CD4-positive, alpha-beta T cell treated with Interleukin-15 for 4 hours (primary cell): ENCODE measurements at places on chromosomes 16 and 17.

DNA sequence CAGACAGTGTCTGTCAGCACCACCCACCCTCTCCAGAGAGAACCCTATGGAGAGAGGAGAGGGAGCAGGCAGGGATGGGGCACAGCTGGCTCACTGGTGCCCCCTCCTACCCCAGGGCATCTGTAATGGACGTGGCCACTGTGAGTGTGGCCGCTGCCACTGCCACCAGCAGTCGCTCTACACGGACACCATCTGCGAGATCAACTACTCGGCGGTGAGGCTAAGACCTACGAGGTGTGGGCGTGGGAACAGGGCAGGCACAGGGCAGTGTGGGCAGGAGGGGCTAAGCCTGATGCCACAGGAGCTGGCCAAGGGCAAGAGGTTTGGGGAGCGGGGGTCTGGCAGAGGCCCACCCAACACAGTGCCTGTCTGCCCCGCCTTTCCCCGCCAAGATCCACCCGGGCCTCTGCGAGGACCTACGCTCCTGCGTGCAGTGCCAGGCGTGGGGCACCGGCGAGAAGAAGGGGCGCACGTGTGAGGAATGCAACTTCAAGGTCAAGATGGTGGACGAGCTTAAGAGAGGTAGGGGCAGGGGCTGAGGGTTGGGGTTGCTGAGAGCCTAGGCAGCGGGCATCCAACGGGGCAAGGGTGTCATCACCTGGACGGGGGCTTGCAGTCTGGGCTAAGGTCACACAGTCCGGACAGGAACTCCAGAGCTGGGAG is 15.0 kb downstream of the ITGB4 start:
- no peak for DNase-seq

DNA sequence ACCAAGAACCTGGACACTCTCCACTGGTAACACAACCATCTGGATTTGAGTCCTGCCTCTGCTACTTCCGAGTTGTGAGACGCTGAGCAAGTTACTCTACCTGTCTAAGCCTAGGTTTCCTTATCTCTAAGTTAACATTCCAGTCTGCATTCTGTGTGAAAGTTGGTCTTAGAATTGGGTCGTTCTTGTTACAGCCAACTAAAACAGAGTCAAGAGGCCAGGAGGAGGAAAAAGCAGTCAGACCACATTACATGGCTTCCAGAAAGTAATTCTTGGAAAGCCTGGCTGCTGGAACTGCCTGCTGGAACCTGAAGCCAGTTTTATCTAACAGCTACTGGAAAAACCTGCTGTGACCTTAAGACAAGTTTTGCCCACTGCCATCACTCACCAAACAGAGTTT is 38.4 kb upstream of the XYLT1 start:
- no peak for DNase-seq

DNA sequence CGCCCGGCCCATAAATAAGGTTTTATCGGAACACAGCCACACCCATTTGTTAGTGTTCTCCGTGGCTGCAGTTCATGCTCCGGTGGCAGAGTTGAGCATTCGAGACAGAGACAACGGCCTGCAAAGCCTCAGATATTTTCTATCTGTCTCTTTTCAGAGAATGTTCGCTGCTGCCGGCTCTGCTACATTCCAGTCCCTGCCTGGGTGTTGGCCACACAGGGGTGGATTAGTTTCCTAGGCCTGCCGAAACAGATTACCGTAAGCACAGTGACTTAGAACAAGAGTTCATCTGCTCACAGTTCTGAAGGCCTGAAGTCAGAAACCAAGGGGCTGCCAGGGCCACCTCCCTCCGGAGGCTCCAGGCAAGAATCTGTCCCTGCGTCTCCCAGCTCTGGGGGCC is 19.1 kb upstream of the GSG1L start:
- no peak for DNase-seq

- no peak for DNase-seq
These were observed 213.2 kb downstream of the C16orf78 start for GRCh38 chr16:49586466-49587450.

GRCh38 chr17:13743906-13744305 is 142.2 kb upstream of the HS3ST3A1 start:
- DNase-seq, result no peak

GRCh38 chr16:66256919-66257318 is 109.6 kb upstream of the CDH5 start:
- no peak for DNase-seq

DNA sequence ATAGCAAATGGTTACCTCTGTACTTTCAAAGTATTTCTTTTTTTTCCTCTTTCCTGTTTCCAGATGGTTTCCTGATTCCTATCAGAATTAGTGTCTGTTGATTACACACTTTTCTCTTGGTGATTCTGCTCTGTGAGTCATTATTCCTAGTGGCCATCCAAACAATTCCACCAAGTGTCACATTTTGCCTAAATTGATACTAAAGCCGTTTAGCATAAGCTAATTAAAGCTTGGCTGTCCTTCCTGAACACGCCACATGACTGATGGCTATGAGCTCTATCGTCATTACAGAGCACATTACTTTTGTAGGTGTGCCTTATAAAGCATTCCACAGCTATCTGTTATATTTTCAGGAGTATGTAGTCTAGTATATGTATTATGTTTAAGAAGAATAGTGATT is 671.2 kb downstream of the CDH8 start:
- DNase-seq, result no peak

DNA sequence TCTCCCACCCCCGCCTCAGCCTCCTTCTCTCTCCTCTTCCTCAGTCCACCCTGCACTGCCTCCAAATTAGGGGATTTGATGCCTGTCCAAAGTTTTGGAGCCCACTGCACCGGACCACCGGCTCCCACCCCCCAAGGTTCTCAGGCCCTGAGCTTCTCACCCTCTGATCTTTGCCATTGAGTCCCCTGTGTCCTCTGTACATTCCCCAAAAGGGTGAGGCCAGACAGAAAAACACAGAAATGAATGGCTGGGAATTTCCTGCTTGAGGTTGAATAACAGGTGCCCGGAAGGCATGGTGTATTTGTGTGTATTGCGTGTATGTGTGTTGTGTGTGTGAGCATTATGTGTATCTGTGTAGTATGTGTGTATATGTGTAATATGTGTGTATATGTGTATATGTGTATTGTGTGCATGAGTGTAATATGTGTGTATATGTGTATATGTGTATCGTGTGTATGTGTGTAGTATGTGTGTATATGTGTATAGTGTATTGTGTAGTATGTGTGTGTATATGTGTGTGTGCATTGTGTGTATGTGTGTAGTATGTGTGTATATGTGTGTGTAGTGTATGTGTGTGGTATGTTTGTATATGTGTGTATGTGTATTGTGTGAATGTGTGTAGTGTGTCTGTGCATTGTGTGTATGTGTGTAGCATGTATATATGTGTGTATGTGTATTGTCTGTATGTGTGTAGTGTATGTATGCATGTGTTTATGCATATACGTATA is 16.0 kb upstream of the CCL17 start:
- DNase-seq, result no peak

DNA sequence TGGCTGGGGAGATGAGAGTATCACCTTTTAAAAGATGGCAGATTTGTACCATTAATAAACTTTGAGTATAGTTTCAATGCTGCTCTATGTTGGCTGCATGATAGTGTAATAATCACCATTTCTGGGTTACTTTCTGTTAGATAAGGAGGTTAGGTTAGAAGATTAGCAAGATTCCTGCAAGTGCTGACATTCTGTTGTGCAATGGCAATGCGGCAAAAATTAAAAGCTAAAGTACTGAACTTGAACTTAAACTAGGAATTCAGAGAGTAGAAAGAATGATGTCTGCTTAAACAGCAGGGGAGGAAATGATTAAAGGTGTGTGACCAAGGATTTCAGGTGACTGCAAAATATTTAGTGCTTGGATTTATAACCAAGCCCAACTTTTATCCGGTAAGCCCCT is 399.8 kb upstream of the MON1B start:
- DNase-seq, result no peak

- DNase-seq, result no peak
These were observed 27.3 kb upstream of the ITGA2B start for GRCh38 chr17:44416558-44417289.

DNA sequence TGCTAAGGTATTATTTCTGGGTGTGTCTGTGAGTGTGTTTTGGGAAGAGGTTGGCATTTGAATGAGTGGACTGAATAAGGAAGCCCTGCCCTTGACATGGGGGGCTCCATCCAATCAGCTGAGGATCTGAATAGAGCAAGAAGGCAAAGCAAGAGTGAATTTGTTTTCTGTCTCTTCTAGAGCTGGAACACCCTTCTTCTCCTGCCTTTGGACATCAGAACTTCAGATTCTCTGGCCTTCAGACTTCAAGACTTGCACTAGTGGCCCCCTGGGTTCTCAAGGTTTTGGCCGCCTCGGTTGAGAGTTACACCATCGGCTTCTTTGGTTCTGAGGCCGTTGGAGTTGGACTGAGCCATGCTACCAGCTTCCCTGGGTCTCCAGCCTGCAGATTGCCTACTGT is 448.6 kb downstream of the SHISA9 start:
- DNase-seq, result no peak

GRCh38 chr17:45735488-45735887 is 48.6 kb upstream of the CRHR1 start:
- no peak for DNase-seq

DNA sequence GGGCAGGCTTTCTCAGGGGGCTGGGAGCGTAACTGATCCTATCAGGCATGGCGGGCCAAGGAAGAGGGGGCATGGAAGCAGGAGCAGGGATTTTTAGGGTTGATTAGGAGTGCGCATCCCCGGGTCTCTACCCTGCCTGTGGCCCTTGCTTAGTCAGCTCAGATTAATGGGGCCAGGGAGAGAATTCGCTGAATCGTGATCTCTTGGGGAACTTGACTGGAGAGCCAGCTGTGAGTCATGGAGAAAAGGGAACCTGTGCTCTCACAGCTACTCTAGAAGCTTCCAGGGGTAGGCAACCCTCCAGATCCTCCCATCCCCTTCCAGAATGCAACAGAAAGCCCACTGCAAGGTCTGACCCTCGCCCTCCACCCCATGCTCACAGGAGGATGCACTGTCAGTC is 3.6 kb downstream of the FOXN1 start:
- no peak for DNase-seq

DNA sequence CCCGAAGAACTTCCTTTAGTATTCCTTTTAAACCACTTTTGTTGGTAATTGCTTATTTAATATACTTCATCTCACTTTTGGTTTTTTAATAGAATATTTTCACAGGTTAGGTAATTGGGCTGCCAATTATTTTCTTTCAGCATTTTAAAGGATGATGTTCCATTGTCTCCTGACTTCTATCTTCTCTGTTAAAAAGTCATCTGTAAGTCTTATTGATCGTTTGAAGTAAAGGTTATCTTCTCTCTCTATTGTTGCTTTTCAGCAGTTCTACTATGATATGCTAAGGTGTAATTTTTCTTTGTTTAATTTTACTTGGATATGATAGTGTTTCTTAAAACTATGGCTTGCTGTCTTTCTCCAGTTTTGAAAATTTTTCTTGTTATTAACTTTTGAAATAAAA is 307.5 kb downstream of the MAP2K4 start:
- no peak for DNase-seq

DNA sequence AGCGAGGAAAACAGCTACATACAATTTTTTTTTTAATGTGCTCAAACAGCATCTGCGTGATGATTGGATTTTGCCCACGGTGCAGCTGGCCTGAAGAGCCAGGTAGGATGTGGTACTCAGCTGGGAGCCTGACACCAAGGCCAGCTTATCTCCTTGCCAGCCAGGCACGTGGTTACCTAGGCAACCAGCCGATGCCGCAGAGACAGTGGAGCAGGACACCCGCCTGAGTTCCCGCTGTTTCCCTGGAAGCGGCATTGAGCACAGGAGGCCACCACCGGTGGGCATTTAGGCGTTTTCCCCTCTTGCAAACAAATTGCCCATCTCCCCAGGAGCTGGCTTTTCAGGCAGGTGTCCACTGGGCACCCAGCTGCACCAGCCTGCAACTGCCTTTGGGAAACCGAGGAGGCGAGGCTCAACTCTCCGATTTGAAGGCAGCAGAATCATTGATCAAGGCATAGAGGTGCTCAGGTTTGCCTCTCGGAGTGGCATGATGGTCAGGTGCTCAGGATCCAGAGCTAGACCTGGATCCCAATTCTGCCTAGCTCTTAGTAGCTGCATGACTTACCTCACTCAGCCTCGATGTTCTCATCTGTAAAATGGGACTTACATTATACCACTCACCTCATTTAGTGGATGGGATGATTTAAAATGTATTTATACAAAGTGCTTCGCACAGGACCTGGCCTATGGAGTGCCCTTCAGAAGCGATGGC is 137.5 kb upstream of the PLCG2 start:
- DNase-seq, result no peak

- no peak for DNase-seq
These were observed 57.6 kb downstream of the CDRT4 start for GRCh38 chr17:15409721-15410250.

- DNase-seq, result no peak
These were observed 70.5 kb downstream of the DNAH17 start for GRCh38 chr17:78506454-78507309.

GRCh38 chr16:75222271-75222783 is 3.5 kb downstream of the CTRB1 start:
- DNase-seq, result no peak

GRCh38 chr17:20089756-20090547 is 80.8 kb downstream of the SPECC1 start:
- no peak for DNase-seq

DNA sequence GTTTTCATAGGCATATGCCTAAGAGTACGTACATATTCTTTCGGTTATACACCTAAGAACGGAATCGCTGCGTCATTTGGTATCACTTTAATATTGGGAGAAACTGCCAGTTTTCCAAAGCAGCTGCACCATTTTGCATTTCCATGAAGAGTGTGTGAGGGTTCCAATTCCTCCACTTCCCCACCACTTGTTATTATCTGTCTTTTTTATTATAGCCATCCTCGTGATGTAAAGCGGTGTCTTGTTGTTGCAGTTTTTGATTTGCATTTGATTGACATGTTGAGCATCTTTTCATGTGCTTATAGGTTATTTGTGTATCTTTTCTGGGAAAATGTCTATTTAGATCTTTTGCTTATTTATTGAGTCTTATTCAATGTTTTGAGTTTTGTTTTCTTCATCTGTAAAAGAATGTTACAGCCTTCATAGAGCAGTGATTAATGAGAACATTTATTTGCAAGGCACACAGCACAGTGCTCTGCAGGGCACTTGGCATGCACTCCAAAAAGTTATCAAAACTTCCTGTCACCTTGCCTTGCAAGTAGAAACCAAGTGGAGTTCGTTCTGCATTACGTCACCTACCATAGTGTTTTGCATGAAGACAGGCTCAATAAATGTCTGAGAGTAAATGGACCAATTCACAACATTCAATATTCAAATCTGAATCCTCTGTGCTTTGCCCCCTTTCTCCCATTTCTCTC is 26.6 kb upstream of the ST6GALNAC1 start:
- DNase-seq, result no peak

DNA sequence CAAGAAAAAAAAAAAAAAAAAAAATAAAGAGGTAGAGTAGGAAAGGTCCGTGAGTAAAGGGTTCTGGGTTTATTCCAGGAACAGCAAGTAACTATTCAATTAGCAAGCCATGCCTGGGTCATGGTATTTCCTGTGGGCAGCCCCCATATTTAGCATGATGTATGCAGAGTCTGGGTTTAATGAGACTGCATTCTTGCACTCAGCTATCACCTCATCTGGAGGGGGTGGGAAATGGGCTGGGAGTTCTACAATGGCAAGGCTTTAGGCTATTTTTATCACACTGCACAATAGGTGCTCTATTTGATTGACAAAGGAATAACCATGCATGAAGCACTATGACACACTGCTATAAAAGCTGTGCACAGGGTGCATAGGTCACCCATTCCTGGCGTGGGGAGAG is 104.0 kb upstream of the CCL2 start:
- DNase-seq, result no peak
